ENCODE measurements at places on chromosomes 11 and 22.

DNA sequence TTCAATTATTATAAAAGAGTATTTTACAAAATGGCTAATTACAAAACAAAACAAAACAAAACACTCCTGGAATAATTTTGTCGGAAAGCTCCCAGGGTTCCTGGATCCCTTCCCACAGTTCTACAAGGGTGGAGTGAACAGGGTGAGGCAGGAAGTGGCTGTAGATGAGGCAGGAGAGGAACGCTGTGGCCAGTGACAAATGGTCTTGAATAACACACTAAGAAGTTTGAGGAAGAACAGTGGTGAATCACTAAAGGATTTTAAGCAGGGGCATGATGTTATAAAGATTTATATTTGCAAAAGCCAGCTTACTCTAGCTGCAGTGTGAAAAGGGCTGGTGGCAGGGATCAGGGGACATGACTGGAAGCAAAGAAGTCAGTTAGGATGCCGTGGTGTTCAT lies 33.8 kb upstream of the APOA1 start:
- peak; percentile 92 for DNase-seq

DNA sequence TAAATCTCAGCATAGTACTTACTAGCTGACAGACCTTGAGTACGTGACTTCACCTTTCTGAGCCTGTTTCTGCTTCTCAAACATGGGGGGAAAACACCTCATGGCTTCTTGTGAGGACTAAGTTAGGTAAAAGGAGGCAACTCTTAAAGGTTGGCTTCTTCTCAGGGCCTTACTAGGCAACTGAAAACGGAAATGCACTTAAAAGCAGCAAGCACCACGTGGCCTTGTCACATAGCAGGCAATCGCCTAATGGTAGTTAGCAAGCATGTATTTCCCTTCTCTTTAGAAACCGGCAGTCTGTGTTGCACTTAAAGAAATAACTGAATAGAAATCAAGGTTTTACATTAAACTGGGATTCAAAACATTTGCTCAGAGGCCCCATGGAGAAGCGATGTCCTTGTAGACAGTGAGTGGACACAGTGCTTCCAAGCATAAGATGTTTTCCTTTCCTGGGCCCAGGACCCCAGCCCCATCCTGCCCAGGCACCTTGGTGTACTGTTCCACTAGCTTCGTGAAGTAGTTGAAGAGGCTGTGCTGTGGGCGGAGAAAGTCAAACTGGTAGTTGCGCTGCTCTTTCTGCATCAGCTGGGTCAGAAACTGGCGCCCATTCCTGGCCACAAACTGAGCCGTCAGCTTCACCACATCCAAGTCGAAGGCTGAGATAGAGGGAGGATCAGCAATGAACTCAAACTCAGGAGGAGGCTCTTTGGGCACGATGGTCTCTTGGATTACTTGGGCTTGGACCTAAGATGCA lies 12.1 kb downstream of the SF3A1 start:
- DNase-seq: no peak

DNA sequence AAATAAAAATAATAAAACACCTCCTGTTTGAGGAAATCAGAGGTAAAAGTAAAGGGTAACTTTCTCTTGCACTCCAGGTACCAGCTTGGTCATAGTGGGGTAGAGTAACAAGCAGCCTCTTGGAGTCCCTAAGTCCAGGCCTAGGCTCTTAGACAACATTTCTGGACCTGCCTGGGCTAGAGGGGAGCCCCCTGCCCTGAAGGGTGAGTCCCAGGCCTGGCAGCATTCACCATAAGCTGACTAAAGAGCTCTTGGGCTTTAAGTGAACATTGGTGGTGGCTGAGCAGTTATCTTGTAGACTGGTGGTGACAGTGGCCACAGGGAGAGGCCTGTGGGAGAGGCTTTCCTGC lies 18.6 kb upstream of the OR56A3 start:
- DNase-seq: no peak

- no peak for DNase-seq
These were observed 411.6 kb downstream of the TBC1D22A start for GRCh38 chr22:47174096-47174495.

GRCh38 chr11:128345316-128345715 lies 242.0 kb downstream of the ETS1 start:
- DNase-seq: no peak

- peak; percentile 45 for DNase-seq
These were observed 91.8 kb downstream of the SWAP70 start for GRCh38 chr11:9755561-9756185.

GRCh38 chr11:9144828-9145227 lies 53.4 kb upstream of the SCUBE2 start:
- DNase-seq: peak; percentile 22

DNA sequence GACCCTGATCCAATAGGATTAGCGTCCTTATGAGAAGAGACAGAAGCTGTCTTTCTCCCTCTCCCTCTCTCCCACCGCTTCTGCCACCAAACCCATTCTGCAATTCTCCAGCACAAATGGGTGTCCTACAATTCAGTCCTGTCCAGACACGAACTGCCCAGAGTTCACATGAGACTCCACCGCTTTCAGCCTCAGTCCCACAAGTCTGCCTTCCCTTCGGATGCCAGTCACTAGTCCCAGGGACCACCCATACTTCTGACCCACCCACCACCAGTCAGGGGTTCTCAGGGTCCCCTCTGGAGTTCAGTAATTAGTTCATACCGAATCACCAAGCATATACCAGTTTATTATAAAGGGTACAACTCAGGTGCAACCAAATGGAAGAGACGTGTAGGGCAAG lies 73.6 kb downstream of the TRIM29 start:
- DNase-seq: no peak

DNA sequence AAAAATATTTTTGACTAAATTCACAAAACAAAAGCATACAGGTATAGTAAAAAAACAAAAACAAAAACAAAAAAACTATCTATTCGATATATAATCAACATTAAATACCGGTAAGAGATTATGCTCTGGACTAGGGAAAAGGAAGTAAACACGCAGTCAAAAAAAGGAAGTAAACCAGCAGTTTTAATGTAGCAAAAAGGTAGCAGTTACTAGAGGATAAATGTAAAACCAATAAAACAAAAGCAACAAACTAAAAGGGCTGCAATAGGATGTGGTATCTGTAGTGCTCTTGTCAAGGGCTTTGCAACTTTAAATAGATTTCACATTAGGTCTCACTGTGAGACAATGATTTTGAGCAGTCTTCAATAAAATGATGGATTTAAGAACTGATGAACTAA lies 2.4 kb downstream of the TRIM22 start:
- no peak for DNase-seq

DNA sequence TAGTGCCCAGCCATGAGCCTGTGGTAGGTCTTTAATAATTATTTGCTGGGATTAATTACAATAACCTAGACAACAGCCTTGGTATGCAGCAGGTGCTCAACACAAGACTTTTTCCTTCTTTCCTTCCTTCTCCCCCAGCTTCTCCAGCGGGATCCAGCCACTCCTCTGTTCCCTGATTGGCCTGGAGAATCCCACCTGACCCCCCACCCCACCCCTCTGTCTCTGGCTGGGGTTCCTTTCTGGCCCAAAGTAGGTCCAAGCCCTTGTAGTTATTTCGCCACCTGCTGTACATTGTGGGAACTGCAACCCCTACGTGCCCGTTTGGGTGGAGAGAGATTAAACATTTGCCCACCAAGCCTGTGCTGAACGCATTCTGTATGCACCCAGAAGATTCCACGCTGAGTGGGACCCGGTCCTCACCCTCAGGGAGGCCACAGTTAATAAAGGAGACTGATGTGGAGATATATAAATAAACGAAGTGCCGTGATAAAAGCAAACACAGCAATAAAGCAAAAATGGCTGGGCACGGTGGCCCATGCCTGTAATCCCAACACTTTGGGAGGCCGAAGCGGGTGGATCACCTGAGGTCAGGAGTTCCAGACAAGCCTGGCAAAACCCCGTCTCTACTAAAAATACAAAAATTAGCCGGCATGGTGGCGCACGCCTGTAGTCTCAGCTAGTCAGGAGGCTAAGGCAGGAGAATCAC lies 32.1 kb upstream of the DGKZ start:
- peak; percentile 73 for DNase-seq

DNA sequence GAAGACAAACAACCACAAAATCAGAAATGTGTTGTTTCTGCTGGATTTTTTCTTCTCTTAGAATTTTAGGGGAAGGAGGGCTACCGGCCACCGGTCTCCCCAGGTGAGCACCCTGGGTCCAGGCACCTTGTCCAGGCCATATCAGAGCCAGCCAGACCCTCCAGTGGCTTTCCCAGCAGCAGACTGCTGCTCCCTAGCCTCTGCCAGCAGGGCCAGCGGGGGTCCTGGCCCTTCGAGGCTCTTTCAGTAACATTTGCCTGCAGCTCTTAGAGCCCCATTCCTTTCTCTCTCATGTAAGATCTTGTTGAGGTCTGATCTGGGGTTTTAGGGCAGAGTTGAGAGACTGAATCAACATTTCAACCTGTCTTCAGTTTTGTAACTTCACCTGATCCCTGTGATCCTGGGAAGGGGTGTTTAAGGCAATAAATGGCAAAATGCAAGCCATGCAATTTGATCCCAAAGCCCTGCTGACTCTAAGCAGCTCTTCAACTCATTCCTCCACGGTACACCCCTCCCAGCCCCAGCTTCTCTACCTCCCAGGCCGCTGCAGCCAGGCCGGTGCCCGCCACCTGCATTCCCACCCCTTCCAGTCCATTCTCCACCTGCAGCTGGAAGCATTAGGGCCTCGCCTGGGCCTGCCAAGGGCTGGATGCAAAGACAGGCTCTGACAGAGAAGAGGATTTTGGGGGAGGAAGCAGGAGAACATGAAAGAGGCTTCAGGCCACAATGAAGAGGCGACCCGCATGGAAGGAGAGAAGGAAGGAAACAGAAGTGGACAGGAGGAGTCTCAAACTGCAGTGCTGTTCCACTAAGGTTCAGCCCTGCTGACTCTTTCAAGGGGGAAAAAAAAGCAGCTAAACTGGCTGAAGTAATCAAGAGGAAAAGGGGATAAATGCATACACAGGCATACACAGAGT lies 113.0 kb upstream of the FGF3 start:
- DNase-seq: no peak

- DNase-seq: no peak
These were observed 6.8 kb downstream of the TOM1 start for GRCh38 chr22:35306350-35306967.

DNA sequence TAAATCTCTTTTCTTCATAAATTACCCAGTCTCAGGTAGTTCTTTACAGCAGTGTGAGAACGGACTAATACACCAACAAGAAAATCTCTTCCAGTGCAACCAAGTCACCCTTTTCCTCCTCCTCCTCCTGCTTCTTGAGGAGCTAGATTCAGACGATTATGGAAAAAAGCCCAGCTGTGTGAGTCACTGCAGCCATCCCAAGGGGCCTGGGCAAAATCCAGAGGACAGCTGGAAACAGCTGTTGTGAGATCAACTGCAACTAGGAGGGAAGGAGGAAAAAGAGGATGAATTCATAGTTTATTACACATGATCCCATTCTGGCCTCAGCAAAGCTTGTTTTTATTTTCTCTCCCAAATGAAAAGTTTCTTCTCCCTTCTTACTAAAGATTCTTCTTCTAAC lies 32.9 kb downstream of the RBFOX2 start:
- peak; percentile 90 for DNase-seq

- DNase-seq: no peak
These were observed 1635.2 kb downstream of the FAM181B start for GRCh38 chr11:81098471-81098870.

DNA sequence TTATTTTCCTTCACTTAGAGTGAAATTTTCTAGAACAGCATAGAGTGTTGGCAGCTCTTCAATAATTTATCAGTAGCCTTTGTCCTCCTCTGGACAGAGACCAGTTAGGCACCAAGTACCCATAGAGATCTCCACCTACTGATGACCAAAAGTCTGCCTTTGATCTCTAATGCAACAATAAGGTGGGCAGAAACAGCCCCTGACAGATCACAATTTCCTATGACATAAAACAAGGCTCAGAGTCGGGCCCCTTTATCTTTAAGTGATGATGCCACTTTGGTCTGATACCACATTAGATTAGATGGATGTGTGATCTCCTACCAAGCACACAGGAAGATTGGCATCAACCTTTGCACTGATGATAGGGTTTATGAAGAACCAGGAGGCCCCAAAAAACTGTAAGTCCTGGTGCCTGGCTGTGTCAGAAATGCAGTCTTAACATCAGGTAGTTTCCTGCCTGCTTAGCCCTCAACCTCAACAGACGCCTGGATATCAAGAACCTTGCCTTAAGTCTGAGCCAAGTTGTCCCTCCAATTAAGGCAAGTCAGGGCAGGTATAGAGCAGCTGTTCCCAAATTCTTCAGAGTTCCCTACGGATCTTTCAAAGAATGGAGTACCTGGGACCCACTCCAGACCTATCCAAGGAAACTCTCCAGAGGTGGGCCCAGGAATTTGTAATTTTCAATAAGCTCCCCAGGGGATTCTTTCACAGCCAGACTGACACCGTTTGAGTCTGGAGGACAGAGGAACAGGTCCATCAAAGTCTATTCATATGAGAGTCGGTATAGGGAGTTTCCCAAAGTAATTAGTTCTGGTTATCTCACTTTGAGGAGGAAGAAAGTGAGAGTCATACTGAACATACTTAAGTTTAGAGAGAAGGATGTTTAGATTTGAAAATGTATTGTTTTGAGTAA lies 30.6 kb upstream of the TMPRSS4 start:
- DNase-seq: no peak

DNA sequence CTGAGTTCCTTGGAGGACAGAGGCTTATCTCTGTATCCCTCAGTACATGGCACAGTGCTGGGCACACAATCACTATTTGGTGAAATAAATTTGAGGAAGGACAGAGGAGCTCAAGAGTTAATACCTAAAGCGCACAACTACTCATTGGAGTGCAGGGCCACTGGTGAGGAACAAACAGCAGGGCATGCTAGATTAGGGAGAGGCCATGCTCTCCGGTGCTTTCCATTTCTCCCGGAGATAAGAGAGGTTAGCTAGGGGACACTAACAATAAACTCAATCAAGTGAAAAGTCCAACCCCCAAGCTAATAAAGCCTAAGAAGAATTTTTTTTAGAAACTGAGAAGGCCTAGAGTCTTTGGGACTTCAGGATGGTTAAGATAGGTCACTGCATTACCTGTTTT lies 29.1 kb downstream of the NFRKB start:
- DNase-seq: no peak

- peak; percentile 29 for DNase-seq
These were observed 9.9 kb upstream of the SEC14L3 start for GRCh38 chr22:30481711-30482110.

GRCh38 chr22:24937114-24937513 lies 9.4 kb downstream of the LHFPL7 start:
- peak; percentile 22 for DNase-seq

- no peak for DNase-seq
These were observed 26.0 kb downstream of the FDX1 start for GRCh38 chr11:110455718-110456117.

DNA sequence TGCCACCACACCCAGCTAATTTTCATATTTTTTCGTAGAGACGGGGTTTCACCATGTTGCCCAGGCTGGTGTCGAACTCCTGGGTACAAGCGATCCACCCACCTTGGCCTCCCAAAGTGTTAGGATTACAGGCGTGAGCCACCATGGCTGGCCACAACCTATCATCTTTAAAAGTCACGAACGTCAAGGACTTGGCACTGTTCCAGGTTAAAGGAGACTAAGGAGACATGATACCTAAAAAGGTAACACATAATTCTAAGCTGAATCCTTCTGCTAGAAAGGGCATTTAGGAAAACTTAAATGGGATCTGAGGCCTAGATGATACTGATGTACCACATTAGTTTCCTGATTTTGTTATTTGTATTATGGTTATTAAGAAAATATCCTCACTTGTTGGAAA lies 43.3 kb upstream of the SYT9 start:
- DNase-seq: no peak

- no peak for DNase-seq
These were observed 31.4 kb downstream of the NUMA1 start for GRCh38 chr11:72048766-72049460.

- DNase-seq: no peak
These were observed 123.5 kb upstream of the PARVA start for GRCh38 chr11:12253843-12254281.
